GM23248 (cell line): ENCODE measurements at places on chromosomes 2 and 18. TPM values are rescaled to one million over a fixed set of nuclear protein-coding genes. Genes with fewer than 3 reads are reported as not detected.
A peak's percentile ranks its signal among the peaks of the same experiment; 100 is the strongest.

DNA sequence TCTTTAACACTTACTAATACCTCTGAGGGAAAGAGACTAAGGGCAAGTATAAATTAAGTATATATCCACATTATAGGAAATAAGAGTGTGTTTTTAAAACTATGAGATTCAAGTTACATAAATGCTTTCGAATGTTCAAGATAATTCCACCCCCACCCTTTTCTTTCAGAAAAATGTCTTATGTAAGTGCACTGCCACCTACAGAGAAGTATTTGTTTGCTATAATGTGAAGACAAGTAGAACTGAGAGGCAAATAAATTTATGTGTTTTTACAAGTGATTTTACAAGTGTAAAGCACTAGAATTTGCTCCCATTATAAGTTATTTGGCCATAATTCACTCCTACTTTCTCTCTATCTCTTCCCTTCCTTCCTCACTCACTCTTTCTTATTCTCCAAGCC lies 99.9 kb upstream of the CRACDL start:
- peak; percentile 4 for DNase-seq

The TMEM247 gene
- not detected in 2 replicates for polyA plus RNA-seq

DNA sequence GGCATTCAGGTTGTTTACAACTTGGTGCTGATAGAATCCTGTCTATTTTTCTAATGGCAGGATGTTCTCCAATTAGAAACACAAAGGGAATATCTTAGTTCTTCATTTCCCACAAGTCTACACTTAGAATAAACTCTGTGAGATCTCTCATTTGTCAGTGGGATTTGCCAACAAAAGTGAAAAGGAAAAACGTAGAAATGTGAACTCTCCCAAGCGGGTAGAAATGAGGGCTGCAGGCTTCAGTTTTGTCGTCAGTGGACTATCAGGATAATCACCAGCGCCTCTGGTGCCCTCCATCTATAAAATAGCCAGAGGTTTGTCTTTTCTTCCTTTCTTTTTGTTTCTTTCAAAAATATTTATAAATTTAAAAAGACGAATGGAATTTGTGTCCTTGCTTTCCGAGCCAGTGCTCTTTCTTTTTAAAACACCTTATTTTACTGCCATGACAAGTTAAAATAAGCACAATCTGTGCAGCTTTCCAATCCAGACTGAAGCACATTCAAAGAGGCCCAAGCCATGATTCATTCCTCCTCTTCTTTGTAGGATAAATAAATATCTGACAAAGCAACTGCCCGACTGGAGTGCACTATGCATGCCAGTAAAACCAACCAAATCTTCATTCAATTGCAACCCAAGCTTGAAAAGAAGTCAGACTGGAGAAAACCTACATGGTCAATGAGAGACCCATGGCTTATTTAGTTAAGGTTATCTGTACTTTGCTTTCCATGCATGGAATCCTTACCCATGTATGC lies 185.8 kb downstream of the ANKRD44 start:
- peak; percentile 4 for DNase-seq

The UBR3 gene
- 8.9 and 9.2 TPM in 2 replicates for polyA plus RNA-seq

GRCh38 chr18:28176948-28177827 lies at the start of gene CDH2:
CDH2 (minus strand) TSS chr18:28177130; CDS start chr18:28177022, 108 bp downstream.
- peak; percentile 91 for DNase-seq

The SLC4A3 gene
- polyA plus RNA-seq = 0.79 and 0.96 TPM in 2 replicates

DNA sequence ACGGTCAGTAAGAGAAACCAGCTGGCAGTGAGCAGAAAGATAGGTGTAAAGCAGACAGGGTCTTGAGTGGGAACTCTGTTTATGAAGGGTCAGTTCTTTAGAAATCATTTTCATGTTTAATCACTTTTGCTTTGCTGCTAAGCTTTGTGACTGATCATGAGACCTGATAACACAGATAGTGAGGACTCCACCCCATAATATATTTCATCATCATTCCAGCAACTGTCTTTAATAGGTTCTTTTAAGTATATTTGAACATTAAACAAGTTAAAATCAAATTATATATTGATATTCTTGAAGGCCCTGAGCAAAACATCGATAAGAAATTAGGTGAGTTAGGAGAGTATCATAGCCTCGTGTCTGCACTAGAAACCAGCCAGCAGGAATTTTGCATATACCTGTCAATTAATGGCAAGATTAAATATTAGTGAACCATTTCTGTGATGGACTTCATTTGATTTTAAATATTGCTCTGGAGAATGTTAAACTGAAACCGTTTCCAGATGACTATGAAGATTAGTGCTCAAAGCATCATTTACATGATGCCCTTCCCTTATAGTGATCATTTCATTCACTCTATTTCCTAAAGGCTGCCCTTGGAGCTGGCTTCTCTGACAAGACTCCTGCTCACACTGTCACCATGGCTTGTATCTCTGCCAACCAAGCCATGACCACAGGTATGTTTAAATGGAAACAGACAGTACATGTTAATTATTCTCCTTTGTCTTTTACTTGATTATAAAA lies 31.9 kb downstream of the HADHB start:
- no peak for DNase-seq

DNA sequence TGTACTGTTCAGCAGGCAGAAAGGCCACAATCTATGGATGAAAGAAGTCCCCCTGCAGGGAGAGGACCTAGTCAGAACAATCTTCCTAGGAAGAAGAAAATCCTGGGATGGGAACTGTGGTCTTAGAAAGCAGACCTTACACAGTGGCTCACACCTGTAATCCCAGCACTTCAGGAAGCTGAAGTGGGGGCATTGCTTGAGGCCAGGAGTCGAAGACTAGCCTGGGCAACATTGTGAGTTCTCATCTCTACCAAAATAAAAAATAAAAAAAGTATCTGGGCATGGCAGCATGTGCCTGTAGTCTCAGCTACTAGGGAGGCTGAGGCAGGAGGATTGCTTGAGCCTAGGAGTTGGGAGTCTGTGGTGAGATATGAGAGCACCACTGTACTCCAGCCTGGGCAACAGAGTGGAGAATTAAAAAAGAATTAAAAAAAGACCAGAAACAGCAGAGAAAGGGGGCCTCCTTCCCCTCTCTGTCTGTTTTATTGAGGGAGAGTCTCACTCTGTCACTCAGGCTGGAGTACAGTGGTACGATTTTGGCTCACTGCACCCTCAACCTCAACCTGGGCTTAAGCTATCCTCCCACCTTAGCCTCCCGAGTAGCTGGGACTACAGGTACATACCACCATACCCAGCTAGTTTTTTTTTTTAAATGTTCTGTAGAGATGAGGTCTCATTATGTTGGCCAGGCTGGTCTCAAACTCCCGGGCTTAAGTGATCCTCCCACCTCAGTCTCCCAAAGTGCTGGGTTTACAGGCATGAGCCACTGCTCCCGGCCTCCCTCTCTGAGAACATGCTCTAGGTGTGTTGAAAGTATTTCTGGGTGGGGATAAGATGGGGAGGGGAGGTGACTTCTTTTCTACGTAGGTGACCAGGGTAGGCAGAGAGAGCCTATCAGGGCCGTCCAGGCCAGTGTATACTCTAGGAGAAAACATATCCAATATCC lies 7.4 kb downstream of the RHOB start:
- no peak for DNase-seq
